SJSA1 (cell line): ENCODE measurements at places on chromosomes 7 and 10.

- DNase-seq, result no peak
Measured at GRCh38 chr10:76210211-76210610, 778.8 kb downstream of the LRMDA start.

- DNase-seq, result peak; percentile 57
Measured at GRCh38 chr7:105439174-105439893, 50.6 kb upstream of the SRPK2 start.

GRCh38 chr7:127347567-127348246 lies 44.8 kb downstream of the ZNF800 start:
- DNase-seq, result peak; percentile 39

- DNase-seq, result no peak
Measured at GRCh38 chr10:75137533-75138438, 26.3 kb downstream of the SAMD8 start.

DNA sequence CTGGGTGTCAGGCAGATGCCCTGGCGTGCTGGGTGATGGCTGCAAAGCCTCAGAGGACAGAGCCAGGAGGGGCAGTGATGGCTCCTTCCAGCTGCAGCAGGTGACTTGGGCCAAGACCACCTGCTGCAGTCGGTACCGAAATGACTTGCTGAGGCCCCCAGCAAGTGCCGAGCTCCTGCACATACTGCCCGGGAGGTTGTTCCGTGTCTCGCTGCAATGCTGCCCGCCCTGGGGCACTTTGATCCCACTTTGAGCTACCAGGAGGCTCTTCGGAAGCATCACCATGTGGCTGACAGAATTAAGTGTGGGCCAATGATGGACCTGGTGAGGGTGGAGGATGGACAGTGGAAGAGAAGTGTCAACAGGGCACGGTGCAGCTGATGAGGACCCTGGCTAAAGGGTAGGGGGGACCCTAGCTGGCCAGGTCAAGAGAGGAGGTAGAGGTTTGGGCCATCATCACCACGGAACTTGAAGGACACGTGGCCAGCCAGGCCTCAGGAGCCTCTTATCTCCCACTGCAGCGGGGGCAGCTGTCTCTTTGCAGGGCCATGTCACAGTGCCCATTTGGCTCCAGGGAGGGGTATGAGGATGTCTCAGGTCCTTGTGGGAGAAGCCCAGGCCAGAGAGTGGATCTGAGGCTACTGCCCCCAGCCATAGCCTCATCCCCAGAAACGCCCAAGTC lies 51.1 kb upstream of the NANOS1 start:
- DNase-seq, result no peak

DNA sequence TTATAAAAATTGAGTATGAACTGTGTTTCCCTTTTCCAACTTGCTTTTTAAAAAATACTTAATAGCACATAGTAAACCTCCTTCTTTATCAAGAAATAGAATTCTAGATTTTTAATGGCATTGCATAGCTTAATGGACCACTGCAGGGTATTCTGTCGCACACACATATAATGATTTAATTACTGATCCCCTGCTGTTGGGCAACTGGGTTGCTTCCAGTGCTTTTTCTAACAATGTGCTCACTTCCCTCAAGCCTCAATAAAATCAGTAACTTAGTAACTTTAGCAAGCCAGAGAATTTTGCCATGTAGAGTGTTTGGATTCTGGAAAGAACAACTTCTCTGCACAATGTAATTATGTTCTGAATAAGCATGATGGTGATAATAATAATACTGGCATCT lies 49.1 kb upstream of the PDLIM1 start:
- no peak for DNase-seq

DNA sequence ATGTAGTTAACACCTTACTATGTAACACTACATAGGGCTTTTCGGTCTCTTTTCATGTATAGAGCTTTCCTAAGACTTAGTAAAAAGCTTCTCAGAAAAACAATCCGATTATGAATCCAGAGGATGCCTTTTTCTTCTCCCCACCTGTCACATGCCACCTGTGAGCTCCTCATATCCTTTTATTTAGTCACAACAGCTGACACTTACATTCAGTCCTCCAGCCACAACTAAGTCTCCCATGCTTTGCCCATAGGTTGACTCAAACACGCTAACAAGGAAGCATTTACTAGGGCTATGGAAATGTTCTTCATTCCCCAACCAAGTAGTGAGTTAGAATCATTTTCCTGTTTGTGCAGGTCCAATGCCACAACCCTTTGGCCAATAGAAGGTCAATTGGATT lies 7.9 kb downstream of the ENO4 start:
- DNase-seq, result no peak

- no peak for DNase-seq
Measured at GRCh38 chr7:82012453-82012852, 242.6 kb upstream of the HGF start.

DNA sequence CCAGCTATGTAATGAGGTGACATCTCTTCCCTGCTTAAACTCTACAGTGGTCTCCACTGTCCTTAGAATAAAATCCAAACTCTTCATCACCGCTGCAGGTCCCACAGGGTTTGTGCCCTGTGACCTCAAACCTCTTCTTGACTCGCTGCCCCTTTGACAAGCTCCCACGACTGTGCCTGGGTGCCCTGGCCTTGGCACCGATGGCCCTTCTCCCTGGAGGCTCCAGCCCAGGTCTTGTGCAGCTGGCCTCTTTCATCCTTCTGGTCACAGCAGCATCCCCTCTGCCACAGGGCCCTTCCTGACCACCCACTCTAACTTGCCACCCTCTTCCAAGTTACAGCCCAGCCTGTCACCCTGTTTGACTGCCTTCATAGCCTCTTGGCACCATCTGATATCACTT lies 108.2 kb downstream of the DLG5 start:
- DNase-seq, result no peak

DNA sequence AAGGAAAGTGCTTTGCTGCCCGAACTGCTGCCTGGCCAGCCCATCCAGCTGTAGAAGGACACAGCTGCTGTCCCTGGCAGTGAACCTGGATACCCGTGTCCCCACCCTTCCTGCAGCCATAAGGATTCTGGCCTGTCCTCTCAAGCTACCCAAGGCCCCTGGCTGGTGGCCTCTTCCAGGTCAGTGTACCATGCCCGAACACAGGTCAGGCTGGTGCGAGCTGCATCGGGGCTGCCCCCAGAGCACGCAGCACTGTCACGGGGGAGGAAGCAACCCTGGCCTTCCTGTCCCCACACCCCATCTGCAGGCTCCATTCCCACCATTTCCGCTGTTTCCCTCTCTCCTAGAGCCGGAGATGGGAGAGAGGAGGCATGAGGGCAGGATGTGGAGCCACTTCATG lies 30.5 kb upstream of the PWWP2B start:
- DNase-seq, result no peak

DNA sequence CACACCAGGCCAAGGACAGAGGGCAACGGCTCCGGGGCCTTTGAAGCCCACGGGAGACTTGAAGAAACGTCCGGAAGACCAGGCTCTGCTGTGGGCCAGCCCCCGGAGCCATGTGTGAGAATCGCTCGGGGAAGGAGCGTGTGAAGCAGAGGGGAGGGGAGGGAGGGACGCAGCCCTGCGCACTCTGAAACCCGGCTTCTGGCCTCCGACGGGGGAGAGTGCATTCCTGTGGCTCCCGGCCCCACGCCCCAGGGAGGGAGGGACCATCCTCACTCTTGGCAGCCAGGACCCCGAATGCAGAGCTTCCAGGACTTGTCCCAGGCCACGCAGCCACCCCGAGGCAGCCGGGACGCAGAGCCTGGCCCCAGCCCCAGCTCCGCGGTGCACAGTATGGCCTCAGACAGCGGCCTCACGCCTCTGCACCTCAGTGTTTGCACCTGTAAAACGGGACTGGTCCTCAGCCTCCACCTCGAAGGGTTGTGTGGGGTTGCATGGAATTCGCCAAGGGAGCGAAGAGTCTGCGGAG lies 67.4 kb downstream of the PDGFA start:
- DNase-seq, result no peak

DNA sequence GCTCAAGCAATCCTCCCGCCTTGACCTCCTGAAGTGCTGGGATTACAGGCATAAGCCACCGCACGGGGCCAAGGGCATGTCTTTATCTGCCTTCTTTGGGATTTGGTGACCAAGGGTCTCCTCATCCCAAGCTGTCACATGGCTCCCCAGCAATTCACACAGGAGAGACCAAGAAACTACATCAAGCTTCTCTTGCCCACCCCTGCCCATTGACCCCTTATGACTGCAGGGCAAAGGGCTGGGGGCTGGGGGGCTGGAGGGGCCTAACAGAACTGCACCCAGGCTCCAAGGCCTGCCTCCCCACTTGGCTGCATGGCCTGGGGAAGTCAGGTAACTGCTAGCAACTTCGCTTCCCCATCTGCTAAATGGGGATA lies 137.1 kb downstream of the SH3PXD2A start:
- DNase-seq, result no peak

DNA sequence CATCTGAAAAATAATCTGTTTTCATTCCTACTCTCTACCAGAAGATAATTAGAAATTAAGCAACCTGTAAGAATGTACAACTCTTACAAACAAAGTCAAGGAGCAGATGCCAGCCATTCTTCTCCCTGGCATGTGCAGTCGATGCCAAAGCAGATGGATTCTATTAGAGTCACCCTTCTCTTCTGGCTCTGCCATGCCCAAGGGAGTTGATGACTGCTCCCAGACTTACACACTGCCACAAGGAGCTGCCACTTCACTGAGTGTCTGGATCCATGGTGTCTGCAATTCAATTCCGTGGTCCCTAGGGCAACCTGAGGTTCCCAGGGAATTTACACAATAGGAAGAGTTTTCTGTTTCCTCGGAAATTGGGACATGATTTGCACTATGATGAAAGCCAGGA lies 89.1 kb upstream of the IFRD1 start:
- no peak for DNase-seq

- no peak for DNase-seq
Measured at GRCh38 chr7:142440906-142441411, 183.1 kb upstream of the PRSS58 start.

DNA sequence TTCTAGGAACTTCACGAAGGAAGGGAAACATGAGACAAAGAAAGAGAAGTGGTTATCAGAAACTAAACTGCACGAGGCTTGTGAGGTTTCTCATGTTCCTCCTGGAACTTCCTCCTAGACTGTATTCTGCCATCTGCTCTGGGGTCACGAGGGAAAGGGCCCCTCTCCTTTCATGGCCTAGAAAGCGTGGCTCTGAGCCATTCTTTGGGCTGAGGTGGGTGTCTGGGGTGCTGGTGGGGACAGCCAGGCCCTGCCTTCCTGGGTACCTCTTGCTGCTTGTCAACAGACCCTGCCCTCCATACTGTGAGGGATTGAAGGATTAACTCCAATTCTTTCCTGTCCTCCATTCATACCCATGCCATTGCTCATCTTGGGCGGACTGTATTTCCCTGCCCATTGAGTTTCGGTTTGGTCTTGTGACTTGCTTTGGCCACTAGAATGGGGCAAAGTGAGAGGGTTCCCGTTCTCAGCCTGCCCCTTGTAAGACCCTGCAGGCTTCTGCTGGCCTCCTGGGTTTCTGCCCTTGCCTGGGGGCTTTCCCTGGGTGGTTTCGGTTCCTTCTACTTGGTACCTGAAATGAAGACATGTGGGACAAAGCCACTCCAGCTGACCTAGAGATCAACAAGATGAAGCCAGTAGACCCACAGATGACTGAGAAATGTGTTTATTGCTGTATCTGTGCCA lies 14.9 kb upstream of the GIMAP8 start:
- no peak for DNase-seq

GRCh38 chr7:105389088-105389650 lies 448 bp upstream of the SRPK2 start:
- DNase-seq, result peak; percentile 66

GRCh38 chr7:84939888-84940287 lies 247.0 kb downstream of the SEMA3D start:
- DNase-seq, result no peak

DNA sequence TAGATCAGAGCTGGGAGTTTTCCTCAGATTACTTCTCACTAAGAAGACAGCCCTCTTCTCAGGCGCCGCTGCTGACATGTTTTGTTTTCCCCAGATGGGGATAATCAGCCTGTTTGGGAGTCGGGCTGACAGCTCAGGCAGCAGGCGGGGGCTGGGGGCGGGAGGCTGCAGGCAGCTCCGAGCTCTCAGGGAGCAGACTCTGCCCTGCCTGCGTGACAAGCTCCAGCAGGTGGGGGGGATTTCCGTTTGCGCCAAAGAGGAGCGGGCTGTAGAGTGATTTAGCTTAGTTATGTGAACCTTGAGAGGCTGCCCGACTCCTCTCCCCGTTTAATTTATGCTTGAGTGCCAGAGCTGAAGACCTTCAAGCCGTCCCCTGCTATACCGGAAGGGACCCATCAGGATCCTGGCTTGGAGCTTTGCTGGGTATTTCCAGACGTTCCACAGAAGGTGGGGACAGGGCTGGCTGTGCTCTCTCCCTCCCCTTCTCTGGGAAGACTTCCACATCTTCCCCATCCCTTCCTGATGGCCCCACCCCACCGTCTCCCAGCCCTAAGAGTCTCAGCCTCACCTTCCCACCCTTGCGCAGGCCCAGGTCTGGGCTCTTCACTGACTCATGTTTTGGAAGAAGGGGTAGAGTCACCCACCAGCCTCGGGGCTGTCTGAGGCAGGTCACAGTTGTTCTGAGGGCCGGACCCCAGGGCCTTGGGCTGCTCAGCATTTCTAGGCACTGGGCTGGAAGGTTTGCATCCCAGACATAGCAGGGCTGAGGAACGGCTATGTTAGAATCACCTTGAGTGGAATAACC lies 24.7 kb upstream of the ADCYAP1R1 start:
- DNase-seq, result no peak

DNA sequence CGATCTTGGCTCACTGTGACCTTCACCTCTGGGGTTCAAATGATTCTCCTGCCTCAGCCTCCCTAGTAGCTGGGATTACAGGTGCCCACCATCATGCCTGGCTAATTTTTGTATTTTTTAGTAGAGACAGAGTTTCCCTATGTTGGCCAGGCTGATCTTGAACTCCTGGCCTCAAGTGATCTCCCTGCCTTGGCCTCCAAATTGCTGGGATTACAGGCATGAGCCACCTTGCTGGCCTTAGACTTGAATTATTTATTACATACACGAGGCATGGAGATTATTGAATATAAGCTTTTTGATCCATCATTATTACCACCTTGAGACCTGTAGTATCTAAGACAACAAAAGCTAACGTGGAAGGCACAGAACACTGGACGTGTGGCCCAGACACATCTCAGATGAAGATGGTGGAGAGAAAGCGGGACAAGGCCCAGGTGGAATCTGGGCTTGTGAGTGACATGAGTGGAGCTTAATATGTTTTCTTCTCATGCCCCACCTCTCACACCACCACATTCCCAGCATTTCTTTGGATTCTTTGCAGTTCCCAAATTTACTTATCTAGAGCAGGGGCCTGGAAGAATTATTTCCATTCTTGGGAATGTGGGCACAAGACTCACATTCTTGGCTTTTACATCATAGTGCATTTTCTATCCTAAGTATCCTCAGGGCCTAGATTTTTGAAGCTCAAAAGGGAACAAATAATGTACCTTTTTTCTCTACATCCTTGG lies 76.6 kb downstream of the SUGCT start:
- DNase-seq, result peak; percentile 54

- peak; percentile 83 for DNase-seq
Measured at GRCh38 chr7:77427996-77428603, 12.0 kb upstream of the GSAP start.
